ENCODE measurements at places on chromosomes 12 and 14.

- DNase-seq, result no peak
Measured at GRCh38 chr12:107668320-107669098, 17.1 kb upstream of the PWP1 start.

DNA sequence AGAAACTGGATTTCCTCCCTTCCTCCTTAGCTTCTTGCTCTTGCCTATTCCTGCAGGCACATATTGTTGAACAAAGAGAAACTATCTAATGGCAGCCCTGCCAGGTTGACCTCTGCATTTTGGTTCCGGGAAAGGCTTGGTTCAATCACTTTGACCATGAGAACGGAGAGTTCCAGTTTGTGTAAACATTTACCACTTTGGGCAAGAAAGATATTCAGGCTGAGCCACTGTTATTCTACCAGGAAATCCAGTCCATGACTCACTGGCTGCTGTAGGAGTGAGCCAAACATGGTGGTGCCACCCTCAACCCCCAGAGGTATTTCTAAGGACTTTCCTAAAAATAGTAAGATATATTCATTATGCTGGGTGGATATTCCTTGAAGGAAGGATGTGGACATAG is 242.2 kb upstream of the OR4E1 start:
- no peak for DNase-seq

- DNase-seq, result no peak
Measured at GRCh38 chr12:70321191-70321590, 44.9 kb upstream of the KCNMB4 start.

GRCh38 chr12:19402211-19402610 is 37.1 kb upstream of the AEBP2 start:
- no peak for DNase-seq

GRCh38 chr12:76591476-76591875 is 31.9 kb upstream of the OSBPL8 start:
- no peak for DNase-seq

GRCh38 chr14:45083617-45083975 is 320 bp upstream of the PRPF39 start:
- no peak for DNase-seq

- no peak for DNase-seq
Measured at GRCh38 chr14:91897106-91897701, 29.9 kb upstream of the TC2N start.

DNA sequence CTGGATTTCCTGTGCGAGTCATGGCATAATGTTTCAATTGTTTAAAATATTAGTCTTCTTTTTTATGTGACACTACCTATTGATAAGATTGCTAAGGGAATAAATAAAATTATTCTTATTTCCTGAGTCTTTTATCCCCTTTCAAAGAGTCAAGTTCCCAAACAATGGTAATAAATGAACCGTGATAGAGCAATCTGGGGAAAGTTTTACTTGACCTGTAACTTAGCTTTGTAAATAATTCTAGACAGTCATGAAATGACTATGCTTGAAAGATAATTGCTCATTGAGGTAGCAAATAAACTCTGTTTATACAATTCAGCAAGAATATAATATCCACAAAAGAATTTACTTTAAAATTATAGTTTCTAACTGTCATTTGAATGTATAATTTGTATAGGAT is 82.1 kb downstream of the TSPAN8 start:
- DNase-seq, result no peak

DNA sequence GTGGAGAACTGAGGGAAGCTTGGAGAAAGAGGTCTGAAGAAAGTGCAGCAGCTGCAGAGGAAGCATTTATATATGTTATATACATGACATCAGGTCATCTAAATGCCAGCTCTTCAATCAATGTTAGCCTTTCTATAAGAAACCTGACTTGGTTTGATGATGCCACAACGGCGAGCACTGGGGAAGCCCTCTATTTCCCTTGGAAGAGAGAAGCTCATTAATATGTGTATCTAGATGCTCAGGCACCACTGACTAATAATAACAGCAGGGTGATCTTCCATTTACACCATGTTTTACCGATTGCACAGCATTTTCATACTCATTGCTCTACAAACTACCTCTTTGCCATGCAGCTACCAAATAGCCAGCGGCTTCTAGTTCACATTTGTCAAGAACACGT is 811 bp downstream of the ACYP1 start:
- no peak for DNase-seq

DNA sequence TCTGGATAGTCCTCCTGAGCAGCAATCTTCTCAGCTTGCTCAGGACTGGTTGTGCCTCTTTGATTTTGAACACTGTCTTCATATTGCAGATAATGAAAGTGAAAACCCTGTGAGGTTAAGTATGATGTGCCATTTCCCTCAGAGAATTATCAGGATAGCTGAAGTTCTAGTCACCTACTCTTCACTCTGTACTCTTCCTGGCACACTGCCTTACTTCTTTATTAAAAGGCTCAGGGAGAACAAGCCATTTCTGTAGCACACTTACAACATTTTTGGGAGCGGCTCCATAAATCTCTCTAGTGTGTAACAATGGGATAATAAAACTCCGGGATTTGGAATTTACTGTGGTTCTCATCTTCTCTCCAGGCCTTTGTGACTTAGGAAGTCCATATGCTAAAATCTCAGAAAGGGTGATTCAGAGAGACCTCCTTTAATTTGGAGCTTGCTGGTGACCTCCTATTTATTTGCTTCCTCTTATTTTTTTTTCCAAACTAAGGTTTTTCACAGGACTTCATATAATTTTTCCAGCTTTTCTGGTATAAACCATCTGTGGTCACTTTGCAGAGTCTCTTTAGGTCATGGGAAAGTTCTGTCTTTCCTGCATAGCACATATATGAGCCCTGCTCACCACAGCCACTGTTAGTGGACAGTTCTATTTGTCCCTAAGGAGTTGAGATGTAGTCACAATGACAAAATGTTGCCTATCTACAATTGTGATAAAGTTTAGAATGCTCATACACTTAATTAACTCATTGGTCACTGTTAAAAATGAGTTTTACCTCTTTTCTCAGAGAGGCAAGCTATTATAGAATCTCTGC is 53.5 kb upstream of the LDHB start:
- no peak for DNase-seq

DNA sequence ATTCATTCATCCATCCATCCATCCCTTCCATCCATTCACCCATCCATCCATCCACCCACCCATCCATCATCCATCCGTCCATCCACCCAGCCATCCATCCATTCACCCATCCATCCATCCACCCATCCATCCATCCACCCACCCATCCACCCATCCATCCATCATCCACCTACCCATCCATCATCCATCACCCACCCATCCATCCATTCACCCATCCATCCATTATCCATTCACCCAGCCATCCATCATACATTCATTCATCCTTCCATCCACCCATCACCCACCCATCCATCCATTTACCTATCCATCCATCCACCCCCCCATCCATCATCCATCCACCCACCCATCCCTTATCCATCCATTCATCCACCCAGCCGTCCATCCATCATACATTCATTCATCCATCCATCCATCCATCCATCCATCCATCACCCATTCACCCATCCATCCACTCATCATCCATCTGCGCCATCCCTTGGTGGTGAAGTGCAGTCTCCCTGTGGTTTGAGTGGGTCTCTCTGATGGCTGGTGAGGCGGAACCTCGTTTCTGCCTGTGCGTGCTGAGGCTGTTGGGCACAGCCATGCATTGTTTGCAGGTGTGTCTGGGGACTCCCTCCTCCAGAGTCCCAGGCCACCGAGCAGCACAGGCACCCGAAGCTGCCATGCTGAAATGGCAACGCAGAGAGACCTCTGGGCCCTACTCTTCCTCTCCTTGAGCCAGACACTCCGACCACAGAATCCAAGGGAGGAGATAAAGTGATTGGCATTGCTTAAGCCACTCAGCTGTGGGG is 22.7 kb downstream of the NOC4L start:
- DNase-seq, result no peak

DNA sequence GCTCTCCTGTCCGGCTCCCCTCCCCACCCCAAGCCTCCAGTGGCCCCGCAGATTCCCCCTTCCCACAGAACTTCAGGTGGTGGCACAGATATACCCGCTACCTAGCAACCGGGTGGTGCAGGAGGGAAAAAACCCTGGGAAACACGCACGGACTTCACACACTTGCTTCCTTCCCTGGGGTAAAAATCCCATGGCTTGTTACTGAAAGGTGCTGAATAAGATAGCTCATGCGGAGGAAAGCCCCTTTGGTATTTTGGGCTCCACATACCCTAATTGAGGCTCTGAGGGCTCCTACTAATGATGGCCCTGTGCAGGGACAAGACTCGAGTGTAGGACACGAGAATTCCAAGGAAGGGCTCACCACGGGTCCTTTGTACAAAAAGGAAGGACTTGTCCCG is 869 bp upstream of the RIMBP2 start:
- DNase-seq, result no peak

DNA sequence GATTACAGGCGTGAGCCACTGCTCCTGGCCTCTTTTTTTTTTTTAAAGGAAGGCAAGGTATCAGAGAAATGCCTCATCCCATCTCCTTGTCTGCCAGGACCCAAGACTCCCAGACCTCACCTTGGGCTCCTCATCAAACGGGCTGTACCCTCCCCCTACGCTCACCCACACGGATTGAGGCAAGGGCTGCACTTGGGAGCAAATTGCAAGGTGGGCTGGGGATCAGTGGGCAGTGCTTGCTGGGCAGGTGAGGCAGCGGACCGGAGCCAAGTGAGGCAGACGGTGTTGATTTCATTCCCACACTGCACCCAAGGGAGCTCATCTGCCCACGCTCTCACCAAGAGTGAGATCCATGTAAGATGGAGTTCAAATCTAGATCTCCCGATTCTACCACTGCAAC is 41.0 kb upstream of the DICER1 start:
- DNase-seq, result no peak

- DNase-seq, result no peak
Measured at GRCh38 chr14:74508844-74509428, 15.4 kb downstream of the ISCA2 start.

DNA sequence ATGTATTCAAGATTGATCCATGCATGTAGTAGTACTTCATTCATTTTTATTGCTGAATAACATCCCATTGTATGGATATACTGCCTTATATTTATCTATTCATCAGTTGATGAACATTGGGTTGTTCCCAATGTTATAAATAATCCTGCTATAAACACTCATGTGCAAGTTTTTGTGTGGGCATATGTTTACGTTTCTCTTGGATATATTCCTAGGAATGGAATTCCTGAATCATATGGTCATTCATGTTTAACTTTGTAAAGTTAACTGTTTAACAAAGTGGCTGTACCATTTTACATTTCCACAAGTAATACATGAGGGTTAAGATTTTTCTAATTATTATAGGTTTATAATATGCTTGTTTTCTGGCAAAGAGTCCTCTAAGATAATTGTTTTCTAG is 1568.2 kb upstream of the SEL1L start:
- DNase-seq, result no peak

DNA sequence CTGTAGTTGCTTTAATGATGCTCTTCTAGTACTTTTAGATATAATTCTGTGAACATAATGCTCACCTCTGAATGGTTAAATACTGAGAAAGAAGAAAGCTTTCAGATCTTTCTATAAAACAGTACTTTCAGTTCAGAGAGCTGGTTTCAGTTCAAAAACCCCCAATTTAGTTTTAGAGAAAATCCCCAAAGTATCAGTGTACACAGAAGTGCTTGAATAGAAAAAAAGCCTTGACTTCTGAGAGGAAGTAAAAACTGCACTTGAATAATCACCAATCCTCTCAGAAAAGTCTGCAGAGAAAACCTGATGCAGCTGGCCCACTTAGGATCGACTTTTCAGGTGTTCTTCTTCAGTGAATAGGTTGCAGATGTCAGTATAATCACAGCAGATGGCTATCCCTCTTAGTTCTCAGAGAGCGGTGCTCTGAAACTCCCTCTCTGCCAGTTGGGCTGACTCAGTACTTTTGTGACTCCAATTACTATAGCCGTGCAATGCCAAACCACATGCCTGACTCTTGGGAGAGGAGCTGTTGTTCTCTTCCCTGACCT is 616.3 kb downstream of the LRFN5 start:
- peak; percentile 64 for DNase-seq

GRCh38 chr12:114661245-114661644 is 22.7 kb downstream of the TBX3 start:
- no peak for DNase-seq

DNA sequence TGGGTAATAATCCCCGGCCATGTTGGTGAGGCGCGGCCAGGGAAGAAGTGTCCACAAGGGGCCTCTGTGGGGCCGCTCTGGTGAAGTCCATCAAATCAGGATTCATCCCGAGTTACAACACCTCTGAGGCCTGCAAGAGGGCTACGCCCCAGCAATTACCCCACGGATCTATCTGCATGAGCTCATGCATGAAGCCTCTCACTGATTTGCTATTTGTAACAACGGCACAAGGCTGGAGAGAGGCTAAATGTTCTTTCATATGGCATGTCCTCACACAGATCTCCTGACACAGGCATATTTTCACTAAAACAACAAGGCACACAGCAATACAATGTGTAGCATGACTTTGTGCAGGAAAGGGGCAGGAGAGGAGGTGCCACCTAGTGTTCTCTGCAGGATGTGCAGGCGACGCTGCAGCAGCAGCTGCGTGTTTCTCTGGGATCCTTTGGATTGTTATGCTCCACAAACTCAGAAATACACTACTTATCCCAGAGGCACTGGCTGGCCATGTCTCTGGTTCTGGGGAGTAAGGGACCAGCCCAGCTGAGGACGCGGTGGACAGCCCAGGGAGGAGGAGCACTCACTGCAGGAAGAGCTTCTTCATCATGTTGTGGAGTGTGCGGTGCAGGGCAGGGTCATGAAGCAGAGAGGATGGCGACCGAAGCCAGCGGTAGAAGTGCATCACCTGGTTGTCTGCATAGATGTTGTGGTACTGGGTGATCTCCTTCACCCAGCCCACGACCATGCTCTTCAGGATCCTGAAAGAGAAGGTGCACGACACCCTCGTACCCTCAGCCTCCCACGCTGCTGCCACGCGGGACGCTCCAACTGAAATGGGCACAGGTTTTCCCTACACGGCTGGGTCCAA is 20.2 kb downstream of the P2RX2 start:
- no peak for DNase-seq

DNA sequence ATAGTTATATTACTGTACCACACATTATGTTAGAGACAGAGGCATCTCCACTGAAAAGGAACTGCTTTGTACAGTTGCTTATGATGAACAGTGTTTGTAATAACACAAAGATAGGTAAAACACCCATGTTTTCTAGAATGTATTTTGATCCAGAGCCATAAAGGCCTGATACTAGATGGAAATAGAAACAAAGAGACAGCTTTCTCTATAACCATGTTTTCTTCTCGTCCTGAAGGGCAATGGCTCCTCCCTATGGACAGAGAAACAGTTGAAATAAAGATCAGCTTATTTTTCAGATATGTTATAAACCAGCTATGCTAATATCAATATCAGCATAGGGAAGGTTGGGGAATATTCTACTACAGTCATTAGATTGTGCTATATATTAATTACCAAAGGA is 109.2 kb downstream of the ATXN7L3B start:
- DNase-seq, result no peak

DNA sequence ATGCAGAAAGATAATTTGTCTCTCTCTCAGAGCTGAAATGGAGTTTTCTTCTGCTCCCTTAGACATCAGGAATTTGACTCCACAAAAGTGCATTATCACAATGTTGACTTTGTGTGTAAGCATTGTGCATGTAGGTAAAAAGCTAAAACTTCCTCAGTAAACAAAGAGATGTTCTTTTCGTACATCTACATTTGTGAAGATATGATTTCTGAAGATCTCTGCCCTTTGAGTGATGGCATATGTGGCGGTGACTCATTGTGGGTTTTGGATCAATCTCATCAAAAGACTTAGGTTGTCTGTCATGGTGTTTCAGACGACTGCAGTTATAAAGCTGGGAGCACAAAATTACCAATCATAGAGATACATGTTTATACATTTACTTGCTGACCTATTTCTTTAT is 411.4 kb upstream of the LMO3 start:
- no peak for DNase-seq
